Fibroblast of gingiva (primary cell): ENCODE measurements at places on chromosomes 2 and 18.
A peak's percentile ranks its signal among the peaks of the same experiment; 100 is the strongest.

GRCh38 chr2:207126724-207127308 is 38.9 kb downstream of the KLF7 start:
- DNase-seq, result peak; percentile 43

GRCh38 chr2:150282357-150282756 is 205.1 kb downstream of the RND3 start:
- no peak for DNase-seq

DNA sequence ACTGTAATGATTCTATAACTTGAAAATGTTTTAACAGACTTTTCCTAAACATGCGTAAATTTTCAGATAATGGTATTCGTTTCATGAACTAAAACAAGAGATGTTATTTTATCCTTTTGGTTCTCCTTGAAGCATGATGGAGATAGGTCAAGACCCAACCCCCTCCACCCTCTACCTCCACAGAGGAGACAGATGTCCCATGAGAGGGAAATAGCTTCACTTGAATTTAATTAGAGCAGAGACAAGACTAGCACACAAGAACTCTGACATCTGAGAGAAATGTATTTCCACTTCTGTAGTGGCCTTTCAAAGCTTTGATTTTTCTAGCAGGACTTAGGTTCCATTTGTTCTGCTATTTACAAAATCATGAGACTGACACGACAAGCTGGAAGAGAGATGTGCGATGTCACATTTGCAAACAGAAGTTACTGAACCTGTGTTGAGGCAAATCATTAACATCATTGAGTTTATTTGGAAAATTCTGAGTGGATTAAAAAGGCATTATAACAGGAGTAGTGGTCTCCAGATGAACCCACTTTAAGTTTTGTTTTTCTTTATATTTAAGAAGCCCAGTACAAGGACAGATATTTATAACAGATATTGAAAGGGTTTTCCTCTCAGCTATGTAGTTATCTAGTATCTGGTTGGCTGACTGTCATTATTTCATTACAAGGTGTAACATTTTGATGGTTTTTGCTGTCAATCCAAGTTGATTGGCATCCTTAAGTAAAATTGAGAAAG is 276.2 kb downstream of the ASXL3 start:
- no peak for DNase-seq

GRCh38 chr2:107027205-107027604 is 141.2 kb upstream of the ST6GAL2 start:
- DNase-seq, result no peak

- DNase-seq, result no peak
These were observed 14.7 kb downstream of the ZNF142 start for GRCh38 chr2:218644721-218645120.

DNA sequence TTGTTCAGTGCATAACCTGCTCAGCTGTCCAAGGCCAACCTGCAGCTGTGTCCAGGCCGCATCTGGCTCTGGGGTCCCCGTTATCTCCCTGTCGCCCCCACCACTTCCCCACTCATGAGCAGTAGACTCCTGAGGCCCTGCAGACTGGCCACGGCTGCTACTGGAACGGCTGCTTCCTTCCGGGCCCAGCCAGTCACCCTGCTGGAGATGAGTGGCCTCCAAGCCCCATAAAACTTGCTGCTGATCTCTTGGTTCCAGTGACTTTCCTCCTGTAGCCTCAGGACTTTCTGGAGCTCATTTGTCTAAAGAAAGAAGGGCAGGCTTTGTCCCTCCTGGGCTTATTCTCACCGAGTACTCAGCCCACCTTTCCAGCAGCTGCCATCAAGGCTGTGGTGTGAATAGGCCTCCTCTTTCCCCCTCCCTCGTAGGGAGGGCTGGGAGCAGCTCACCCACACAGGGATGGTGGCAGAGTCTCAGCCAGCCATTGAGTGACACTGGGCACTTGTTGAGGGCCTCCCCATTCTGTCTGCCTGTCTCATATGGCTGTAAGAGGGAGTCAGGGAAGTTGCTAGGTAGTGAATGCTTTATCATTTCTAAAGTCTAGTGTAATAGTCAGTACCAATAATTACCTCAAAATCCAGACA is 257.3 kb downstream of the MYCN start:
- no peak for DNase-seq

DNA sequence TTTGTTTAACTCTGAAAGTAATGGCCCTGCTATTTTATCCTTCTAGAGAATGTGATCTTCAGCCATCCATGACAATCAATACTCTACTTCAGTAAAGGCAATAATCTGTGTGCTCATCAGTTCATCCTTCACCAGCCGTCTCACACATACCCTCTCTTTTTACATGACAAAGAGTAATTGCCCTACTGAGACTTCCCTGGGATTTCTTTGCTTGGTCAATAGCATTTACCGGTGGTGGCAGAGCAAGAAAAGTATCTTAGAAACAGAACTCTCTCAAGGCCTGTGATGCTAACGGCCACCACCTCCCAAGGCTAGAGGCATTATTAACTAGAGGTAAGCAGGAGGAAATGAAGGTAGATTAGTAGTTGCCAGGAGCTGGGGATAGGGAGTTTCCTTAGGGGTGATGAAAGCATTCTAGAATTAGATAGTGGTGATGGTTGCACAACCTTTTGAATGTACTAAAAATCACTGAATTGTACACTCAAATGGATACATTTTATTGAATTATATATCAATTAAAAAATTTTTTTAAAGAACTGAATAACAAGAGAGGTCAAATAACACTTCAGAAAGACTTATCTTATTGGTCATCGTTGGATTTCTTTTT is 57.9 kb upstream of the EPC2 start:
- DNase-seq, result no peak

- DNase-seq, result no peak
These were observed 46.0 kb downstream of the PTGR3 start for GRCh38 chr18:75162978-75163377.

GRCh38 chr18:48441405-48441881 is 32.3 kb upstream of the ZBTB7C start:
- peak; percentile 37 for DNase-seq
